Hepatic stellate cell (primary cell): ENCODE measurements at places on chromosomes 11 and 22.
A peak's percentile ranks its signal among the peaks of the same experiment; 100 is the strongest.

DNA sequence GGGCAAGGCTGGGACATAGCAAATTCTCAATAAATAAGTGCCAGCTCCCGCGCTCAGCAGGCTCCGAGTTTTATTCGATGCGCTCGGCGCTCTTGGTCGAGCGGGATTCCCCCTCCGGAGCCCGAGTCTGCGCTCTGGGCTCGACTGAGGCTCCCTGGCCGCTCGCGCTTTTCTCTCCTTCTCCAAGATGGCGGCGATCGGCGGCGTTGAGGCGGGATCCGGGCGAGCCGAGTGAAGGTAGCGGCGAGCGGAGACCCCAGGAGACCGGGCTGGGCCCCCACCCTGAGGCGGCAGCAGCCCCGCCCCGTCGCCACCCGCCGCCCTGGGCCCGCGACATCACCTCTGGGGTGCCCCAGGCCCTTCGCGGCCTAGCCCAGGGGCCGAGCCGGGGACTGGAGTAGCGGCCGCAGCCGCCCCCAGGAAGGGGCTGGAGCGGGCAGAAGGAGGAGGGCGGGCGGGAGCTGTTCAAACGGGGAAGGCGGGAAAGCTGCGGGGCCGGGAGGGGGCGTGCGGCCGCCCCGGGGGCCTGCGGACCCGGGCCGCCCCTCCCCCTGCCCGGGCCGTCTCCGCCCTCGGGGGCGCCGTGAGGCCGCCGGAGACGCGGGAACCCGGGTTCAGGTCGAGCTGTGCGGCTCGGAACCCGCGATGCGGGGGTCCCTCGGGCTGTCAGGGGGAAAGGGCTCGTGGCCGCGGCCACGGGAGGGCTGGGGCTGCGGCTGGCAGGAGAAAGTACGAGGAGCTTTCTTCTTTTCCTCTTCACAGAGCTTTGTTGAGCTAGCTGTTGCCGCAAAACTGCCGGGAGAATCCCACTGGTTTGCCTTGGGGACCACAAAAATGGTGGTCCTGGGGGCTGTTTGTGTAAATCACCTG lies at the start of gene HMGXB4:
Gene HMGXB4 (plus strand): TSS at position 173 of the 870 bp plus-strand sequence. CDS start 4,898 bp downstream, outside the sequence.
- DNase-seq: peak; percentile 90

GRCh38 chr11:62876712-62877111 lies 4.0 kb upstream of the SLC3A2 start:
- no peak for DNase-seq

- DNase-seq: no peak
These were observed 2.1 kb downstream of the FADD start for GRCh38 chr11:70205049-70205725.

DNA sequence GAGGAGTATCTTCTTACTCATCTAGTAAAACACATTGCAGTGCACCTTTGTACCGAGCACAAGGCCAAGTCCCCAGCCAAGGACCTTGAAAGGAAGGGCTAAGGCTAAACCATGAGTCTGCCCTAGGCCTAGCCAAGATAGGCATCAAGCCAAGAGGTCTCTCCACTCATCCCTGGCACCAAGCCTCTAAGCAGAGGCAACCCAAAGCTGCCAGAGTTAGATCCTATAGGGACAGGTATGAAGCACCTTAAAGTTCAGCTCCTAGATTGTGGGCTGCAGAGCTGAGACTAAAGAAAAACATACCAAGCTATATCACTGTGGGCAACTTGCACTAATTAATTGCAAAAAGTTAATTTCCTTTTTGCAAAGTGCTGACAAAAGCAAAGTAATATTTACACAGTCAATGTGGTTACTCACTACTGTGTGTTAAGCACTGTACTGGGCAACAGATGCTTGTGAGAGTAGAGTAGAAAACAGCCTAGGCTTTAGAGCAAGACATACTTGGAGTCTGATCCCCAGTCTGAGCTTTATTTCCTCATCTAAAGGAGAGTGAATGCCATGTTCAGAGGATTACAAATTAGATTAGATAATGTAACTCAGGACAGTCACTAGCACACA lies 7.2 kb downstream of the COA4 start:
- no peak for DNase-seq

- DNase-seq: no peak
These were observed 204.0 kb upstream of the NECTIN1 start for GRCh38 chr11:119932828-119933562.

DNA sequence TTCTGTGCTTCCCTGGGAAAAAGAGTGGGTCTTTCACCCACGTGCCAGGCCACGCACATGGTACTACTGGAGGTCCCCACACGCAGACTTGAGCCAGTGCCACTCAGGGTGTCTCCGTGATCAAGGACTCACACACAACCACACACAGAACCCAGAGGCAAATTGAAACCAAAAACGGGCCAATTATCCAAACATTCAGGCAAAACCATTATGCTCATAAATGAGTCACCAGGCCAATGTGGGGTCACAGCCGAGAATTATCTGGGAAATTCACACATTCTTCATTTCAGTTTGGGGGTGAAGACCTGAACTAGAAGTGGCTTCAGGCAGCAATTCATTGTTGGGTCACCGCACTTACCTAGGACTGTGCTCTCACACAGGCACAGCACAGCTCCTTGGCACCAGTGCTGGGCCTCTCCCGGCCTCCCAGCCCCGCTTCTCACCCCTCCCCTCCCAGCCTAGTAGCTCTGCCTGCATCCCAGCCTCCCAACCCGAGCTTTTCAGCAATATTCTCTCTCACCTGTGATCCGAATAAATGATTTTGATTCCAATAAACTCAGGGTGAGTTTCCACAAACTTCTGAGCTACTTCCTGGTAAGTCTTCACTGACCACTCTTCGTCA lies 28.0 kb downstream of the ADA2 start:
- DNase-seq: no peak

- DNase-seq: no peak
These were observed 20.0 kb downstream of the CALCB start for GRCh38 chr11:15093432-15093831.

DNA sequence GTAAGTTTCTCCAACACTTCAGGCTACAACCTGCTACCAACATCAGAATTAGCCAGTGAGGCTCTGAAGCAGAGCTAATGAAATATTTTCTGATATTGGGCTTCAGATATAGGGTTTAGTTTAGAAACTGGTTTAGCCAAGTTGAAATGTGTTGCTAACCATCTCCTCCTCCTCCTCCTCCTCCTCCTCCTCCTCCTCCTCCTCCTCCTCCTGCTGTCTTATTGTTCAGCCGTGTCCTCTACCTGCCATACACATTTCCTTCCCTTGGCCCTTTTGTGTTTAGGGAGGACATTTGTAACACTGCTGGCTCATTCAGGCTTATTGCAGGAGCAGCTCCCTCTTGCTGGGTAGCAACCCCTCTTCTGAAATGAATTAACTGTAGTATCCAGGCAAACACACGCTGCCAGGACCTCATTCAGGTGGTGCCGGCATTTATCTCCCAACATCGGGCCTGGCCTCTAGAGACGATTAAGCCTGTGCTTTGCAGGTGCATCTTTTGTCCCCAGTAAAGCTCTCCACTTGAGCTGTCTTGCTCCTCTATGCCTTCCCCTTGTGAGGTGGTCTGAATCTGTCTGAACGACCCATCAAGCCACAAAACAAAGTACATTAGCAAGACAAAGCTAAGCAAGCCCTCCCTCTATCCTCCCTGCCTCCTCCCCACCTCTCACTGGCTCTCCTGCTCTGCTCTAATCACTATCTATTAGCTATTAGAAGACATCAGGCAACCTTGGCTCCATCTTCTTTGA lies 82.9 kb downstream of the KCNJ1 start:
- no peak for DNase-seq

DNA sequence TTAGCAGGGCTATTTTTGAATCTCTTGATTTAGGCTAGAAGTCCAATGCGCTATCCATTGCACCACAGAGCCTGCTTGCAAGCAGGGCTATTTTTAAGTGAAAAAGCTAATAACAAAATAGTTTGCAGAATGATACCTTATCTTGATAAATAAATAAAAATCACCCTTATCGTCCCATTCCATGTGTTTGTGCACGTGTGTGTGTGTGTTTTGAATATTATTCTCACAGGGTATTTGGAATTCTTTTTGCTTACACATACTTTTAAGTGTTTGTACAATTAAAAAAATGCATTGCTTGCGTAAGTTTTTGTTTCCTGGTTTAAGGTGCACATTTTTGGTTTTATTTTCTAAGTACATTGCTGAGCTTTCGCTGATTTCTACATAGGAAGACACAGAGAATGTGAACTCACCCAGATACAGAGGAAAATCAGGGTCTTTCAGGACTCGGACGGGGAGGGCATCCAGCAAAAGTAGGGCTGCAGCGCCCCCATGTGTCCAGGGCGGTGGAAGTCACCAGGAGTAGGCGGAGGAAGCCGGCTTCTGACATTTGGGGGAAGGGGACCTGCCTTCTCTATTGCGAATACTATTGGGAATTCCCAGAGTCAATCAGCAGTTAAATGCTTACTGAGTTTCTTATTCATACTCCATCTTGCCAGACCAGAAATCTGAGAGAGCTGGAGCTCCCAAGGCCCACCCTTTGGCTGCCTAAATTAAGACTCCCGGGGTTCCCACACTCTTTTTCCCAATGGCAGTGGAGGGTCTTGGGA lies 27.3 kb downstream of the SLC1A2 start:
- DNase-seq: peak; percentile 71

DNA sequence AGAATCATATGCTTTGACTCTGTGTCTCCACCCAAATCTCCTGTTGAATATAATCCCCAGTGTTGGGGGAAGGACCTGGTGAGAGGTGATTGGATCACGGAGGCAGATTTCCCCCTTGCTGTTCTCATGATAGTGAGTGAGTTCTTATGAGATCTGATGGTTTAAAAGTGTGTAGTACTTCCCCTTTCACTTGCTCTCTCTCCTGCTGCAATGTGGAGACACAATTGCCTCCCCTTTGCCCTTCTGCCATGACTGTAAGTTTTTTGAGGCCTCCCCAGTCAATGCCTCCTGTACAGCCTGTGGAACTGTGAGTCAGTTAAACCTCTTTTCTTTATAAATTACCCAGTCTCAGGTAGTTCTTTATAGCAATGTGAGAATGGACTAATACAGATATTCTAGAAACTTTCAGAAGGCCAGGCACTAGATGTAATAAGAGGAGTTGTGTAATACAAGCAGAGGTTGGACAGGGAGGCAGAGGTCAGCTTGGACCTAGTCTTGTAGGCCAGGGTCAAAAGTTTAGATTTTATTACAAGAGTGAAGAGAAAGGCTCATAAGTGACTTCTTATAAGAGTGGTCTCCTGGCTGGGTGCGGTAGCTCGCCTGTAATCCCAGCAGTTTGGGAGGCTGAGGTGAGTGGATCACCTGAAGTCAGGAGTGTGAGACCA lies 9.3 kb upstream of the SERPING1 start:
- DNase-seq: no peak

GRCh38 chr11:108508653-108509593 lies 10.7 kb upstream of the POGLUT3 start:
- no peak for DNase-seq

DNA sequence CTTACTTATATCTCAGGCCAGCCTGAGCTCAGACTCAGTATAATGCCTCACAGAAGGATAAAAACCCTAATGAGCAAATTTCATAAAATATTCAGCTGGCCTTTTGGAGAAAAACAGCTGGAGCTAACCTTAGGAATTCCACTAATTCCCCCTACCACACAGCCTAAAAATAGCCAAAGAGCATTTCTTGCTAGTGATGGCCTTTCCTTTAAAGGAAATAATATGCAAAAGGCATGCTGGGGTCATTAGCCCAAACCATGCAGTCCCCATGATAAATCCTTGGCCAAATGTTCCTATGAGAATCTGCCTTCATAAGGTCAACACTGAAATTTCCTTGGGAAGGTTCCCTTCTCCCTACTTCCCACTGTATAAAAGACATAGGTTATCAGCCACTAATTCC lies 38.2 kb downstream of the SYTL2 start:
- peak; percentile 50 for DNase-seq

DNA sequence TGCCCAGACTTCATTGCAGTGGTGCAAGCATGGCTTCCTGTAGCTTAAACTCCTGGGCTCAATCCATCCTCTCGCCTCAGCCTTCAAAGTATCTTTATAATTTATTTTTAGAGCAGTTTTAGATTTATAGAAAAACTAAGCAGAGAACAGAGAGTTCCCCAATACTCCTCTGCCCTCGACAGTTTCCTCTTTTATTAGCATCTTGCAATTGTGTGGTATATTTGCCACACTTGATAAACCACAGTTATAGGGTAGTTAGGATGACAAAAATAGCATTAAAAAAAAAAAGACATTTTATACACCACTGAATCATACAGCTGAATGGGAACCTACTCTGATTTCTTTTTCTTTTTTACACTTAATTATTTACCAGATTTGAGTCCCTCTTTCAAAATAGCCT lies 31.2 kb downstream of the MS4A2 start:
- no peak for DNase-seq
